ENCODE measurements at places on chromosomes 6 and 20.

DNA sequence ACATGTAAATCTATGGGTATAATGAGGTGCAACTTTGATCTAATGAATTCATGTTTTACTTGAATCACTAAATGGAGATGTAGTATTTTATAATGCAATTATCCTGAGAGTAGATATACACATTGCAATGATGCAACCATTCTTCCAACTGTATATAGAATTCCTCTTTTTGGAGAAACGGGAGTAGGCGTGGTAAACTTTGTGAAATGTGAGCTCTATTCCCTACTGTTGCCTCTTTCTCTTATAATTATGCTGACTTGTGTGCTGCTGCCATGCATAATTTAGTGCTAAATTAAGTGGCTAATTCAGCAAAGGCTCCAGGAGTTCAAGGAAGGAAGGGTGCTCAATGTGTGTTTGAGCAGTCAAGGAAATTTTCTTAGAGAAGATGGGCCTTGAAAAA, 116.6 kb upstream of the SLC35B3 start:
- no peak for DNase-seq

GRCh38 chr20:48171626-48172356, 386.5 kb upstream of the SULF2 start:
- no peak for DNase-seq

DNA sequence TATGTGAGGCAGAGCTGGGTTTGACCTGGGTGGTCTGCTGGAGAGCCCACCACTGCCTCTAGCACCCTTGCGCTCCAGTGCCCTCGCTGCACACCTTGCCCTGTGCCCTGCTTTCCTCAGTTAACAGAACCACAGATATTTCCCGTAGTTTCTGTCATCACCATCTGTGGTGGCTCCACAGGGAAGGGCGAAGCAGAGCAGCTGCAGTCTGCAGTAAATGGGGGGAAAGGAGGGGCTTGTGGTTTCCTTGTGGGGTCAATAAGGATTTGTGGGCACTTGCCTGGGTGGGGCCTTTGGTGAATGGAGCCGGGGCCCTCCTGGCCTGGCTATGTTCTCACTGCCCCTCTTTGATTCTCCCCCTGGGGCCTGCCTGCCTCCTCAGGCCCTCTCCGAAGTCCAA, 21.2 kb upstream of the CCDC167 start:
- DNase-seq: no peak

GRCh38 chr6:155882527-155883333, 427.1 kb upstream of the NOX3 start:
- DNase-seq: no peak

DNA sequence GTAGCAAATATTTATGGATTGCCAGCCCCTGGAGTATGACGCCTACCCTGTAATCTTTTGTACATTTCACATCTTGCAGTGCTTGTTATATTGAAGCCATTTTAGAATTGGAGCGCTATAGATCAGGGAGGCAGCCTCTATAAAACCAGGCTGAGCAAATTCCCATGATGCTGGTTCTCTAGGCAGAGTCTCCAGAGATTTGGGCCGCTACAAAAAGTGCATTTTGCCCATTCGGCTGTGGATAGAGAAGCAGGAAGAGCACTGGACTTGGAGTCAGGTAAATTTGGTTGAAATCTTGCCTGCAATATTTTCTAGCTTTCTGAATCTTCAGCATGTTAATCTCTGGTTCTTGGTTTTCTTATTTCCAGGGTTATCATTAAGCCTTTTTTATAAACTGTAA, 2.0 kb downstream of the YWHAB start:
- DNase-seq: no peak

DNA sequence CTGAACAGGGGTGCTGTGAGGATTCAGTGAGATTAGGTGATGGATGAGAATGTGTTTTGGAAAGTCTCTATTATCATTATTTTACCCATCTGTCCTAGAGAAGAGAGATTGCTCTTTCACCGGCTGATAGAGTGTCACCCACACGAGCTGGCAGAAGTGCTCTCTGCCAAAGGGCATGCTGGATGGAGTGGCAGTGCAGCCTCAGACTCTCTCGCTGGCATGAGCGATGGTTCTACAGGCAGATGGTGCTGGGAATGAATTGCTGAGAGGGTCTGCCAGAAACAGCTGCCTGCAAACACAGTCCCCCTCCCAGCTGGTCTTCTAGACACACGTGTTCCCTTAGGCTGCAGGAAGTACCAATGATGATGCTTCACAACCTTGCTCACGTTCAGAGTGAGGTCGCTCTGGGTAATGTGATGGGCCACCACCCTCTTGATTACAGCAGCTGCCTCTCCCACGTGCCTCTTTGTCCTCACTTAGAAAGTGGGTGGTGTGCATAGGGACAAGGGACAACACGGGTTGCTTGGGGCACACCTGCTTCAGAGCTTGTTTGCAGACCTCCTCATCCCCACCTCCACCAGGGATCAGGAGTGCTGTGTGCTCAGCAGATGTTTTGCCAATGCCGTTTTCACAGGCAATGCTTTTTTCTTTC, 84.7 kb downstream of the FOXA2 start:
- no peak for DNase-seq

DNA sequence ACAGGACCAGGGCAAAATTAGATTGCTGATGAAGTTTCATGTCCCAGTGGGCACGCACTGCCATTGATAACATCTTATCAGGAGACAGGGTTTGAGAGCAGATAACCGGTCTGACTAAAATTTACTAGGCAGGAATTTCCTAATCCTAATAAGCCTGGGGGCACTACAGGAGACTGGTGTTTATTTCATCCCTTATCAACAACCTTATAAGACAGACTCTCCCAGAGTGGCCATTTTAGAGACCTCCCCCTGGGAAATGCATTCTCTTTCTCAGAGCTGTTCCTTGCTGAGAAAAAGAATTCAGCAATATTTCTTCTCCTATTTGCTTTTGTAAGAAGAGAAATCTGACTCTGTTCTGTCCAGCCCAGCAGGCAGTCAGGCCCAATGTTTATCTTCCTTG, 423.4 kb upstream of the IMPG1 start:
- no peak for DNase-seq

DNA sequence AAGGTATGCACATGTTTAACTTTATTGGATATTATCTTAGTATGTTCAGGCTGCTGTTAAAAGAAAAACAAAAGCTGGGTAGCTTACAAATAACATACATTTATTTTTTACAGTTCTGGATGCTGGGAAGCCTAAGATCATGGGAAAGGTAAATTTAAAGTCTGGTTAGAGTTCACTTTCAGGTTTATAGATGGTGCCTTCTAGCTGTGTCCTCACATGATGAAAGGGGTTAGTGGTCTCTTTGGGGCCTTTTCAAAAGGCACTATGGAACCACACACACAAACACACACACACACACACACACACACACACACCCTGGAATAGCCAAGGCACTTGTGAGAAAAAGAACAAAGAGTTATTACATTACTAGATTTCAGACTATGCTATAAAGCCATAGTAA, 805.8 kb upstream of the GJE1 start:
- no peak for DNase-seq

GRCh38 chr20:49540687-49541435, 27.1 kb downstream of the PTGIS start:
- no peak for DNase-seq

- no peak for DNase-seq
These were observed 292.0 kb upstream of the JARID2 start for GRCh38 chr6:14953836-14954235.

DNA sequence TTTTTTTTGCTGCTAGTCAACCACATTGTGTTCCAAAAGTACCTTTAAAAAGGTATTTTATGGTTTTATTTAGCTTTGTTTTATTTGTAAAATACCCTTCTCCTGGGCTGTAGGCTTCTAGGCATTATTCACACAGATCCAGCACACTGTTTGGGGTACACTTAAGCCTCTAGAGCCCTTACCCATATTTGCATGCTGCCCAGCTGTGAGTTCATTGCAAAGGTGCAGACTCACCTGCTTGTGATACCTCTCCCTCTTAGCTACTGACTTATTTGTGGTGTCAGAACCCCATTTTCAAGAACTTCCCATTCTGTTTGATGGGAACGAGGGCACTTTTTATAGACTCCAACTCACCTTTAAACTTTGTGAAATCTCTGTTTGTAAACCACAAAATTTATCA, 69.8 kb downstream of the RIN2 start:
- DNase-seq: no peak

GRCh38 chr6:77688649-77689048, 35.8 kb downstream of the MEI4 start:
- no peak for DNase-seq

DNA sequence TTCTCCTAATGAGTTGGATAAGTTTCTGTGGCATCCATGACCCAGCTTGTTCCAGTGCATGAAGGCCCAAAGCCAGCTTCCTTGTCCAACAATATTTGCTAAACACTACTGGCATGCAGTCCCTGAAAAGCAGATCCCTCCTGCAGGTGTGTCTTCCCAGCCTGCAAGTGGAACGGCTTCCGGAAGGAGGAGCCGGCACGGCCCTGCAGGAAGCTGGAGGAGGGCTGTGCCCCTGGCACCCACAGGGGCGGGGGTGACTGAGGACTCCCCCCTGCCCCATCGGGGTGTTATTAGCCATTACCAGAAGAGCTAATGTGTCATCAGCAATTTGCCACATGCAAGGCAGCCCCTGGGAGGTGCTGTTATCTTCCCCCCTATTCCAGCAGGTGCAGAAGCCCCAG, 27.4 kb downstream of the NPEPL1 start:
- DNase-seq: peak; percentile 10

DNA sequence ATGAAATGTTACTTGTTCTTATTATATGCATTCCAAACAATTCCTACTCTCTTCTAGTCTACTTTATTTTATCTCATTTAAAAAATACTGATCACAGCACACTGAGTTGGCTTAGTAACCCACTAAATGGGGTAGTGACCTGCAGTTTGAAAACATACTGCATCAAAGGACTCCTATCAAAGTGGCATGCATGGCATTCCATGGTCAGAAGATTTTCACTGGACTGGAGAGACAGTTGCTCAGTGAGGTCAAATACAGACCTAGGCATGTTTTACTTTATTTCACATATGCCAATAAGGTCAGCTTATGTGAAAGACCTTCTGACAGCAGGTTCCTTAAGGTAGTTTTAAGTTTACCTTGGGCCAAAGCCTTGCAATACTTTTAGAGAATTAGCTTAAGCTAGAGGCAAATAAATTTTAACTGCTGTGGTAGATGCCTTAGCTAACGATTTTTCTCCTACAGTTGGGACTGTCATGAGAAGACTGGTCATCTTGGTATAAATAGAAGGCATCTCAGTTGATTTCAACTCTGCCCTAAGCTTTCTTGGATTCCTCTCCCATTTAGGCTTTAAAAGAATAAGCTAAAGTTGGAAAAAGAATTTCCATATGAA, 35.1 kb downstream of the TPD52L1 start:
- DNase-seq: no peak

- no peak for DNase-seq
These were observed 588.3 kb downstream of the CD109 start for GRCh38 chr6:74284284-74284683.

DNA sequence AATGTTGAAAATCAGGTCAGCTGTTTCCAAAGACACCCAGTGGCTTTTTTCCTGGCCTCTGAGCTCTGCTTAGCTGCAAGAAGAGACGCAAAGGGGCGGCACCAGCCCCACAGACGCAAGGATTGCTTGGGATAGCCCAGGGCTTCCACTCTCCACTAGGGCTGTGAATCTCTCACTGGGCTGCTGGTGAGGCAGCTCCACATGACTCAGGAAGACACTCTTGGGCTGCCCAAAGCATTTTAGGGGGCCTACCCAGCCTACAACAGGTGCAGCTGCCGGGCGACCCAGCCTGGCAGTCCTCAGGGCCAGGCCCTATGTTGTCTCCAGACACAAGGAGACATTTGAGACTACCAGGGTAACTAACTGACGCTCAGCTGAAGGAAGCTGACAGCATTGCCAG, 59.8 kb downstream of the FAM50B start:
- DNase-seq: no peak

GRCh38 chr6:4670824-4671409, 105.3 kb upstream of the CDYL start:
- DNase-seq: no peak

GRCh38 chr20:18279242-18279641, 9.1 kb upstream of the ZNF133 start:
- DNase-seq: no peak

DNA sequence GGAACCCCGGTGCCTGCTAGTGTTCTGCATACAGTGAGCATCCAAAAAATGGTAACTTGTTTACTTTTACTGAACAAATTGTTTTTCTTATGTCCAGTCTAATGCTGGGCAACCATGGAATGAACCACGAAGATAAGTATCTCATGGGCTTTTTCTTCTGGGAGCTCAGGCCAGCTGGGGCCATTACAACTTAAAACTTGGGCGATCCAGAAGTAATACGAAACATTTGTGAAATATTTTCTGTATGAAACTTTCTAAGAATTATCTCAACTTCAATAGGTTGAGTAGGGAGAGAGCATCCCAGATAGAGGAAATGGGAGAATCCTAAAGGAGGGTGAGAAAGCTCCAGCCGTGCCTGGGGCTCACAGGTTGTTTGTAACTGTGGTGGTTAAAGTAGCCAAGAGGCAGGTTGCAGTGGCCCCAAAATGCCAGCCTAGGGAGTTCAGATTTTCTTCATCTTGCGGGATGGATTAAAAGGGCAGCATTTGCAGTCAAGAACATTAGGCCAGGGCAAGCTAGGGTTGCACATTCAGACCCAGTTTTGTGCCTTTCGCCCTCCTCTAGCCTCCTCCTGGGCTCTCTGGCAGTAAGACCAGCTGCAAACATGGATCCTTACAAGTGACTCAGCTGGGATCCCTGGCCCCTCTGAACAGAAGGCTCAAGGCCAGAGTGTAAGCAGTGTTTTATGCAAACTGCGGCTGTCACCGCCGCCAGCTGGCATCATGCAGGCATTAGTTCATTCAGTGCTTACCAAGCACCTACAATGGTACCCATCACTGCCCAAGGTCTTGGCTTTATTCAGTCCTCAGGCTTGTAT, 41.5 kb downstream of the ELMO2 start:
- DNase-seq: no peak

- no peak for DNase-seq
These were observed 35.5 kb upstream of the NCOA3 start for GRCh38 chr20:47466213-47466612.

GRCh38 chr6:33772902-33773472, 15.9 kb downstream of the LEMD2 start:
- no peak for DNase-seq

GRCh38 chr6:132190815-132191175, 210.5 kb downstream of the MOXD1 start:
- DNase-seq: no peak

- DNase-seq: no peak
These were observed 35.6 kb downstream of the PDE7B start for GRCh38 chr6:135887069-135887468.

- no peak for DNase-seq
These were observed 261.2 kb downstream of the FOXC1 start for GRCh38 chr6:1870932-1871331.

- no peak for DNase-seq
These were observed 47.5 kb upstream of the NHSL1 start for GRCh38 chr6:138546733-138547185.

DNA sequence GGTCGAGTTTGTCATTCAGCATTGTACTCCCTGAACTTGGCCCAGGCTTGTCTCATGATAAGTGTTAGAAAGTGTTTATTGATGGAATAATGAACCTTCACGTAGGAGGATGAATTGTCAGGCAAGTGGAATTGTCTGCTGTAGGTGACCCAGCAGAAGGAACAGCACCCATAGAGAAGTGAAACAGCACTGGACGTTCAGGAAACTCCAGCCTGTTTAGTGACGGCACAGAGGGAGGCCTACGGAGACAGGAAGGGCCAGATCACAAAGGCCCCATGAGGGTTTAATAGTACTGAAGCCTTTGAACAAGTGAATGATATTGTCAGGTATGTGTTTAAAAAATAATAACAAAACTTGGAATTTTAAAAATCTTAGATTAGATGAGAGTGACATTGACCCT, 2.9 kb downstream of the STX11 start:
- no peak for DNase-seq
